ENCODE measurements at places on chromosomes 16 and 17.
A peak's percentile ranks its signal among the peaks of the same experiment; 100 is the strongest.

DNA sequence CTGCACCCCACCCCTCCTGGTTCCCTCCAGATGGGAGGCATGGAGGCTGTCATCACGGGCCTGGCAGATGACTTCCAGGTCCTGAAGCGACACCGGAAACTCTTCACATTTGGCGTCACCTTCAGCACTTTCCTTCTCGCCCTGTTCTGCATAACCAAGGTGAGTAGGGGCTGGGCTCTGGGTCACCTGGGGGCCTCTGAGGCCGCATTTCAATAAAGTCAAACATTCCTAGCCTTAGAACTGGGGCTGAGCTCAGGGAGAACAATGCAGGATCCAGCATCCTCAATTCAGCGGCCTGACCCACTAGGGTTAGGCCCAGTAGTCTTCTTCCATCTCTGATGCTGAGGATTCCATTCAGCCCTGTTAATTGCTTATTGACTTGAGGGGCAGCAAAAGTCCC lies 42.1 kb downstream of the SLC6A2 start:
- DNase-seq = no peak

- no peak for DNase-seq
Measured at GRCh38 chr17:17935321-17936271, 36.6 kb downstream of the TOM1L2 start.

- DNase-seq = no peak
Measured at GRCh38 chr17:72606656-72607055, 485.8 kb downstream of the SLC39A11 start.

- DNase-seq = no peak
Measured at GRCh38 chr16:28495098-28495793, 803 bp downstream of the APOBR start.

DNA sequence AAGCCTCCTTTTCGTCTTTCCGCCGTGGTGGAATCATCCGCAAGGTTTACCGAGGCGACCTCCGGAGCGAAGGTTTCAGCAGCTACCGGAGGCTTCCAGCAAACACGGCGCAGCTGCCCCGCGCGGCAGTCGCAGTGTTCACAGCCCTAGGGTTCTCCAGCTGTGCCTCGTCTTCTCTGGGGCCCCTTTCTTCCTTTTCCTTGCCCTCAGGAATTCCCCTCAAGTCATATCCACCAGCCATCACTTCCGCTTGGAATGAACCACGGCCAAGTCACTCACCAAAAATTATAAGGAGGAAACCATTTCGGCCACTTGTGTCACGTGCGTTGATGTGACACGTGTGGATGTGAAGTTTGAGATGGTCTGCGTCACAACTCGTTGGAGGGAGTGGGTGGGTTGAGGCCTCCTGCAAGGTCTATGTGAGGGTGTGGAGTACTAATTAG lies 636 bp upstream of the ERN1 start:
- no peak for DNase-seq

DNA sequence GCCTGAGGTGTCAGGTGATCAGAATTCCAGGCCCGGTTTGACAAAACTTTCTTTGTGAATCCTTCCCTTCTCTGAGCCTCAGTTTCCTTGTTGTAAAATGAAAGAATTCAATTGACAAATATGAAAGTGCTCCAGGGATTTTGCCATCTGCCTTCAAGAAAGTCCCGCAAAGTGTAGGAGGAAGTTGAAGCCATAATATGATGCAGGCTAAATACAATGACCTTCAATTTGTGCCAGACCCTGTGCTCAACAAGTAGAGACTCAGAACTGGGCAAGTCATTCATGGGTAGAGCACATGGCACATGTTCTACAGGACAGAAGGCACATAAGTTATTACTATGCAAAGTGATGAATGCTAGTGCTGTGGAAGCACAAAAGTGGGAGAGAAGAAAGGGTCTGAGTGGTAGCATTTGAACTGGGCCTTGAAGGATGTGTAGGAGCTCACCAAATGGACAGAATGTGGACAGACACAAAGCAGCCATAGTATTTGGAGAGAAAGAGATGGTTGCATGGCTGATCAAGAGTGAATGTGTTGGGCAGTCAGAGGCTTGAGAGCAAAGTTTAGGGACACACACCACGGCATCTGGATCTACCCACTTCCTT lies 2.4 kb upstream of the SCIMP start:
- DNase-seq = no peak

- peak; percentile 65 for DNase-seq
Measured at GRCh38 chr17:75827308-75828075, 16.7 kb downstream of the UNC13D start.

DNA sequence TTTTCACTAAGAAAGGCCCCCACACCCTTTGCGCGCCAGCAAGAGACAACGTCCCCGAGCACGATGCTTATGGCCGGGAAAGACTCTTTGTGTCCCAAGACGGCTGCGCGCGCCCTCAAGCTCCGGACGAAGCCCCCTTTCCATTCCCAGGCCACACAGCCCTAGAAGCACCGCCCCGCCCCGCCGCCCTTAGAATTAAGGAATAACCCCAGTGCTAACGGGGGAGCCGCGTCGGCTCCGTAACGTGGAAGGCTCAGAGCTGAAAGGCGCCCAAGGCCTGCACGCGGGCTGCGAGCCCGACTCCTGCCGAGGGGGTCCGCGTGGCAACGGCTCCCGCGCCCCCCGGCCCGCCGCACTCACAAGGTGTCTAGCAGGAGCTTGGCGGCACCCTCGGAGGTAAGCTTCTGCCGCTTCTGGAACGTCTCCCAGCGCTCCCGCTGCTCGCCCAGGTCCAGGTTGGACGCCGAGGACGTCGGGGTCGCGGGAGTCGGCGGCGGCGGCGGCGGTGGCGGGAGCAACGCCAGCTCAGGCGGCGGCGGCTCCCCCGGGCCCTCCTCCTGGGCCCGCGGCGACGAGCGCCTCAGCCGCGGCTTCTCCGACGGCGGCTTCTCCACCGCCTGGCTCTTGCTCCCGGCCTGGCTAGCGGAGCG lies 477 bp downstream of the CENPV start:
- DNase-seq = no peak

DNA sequence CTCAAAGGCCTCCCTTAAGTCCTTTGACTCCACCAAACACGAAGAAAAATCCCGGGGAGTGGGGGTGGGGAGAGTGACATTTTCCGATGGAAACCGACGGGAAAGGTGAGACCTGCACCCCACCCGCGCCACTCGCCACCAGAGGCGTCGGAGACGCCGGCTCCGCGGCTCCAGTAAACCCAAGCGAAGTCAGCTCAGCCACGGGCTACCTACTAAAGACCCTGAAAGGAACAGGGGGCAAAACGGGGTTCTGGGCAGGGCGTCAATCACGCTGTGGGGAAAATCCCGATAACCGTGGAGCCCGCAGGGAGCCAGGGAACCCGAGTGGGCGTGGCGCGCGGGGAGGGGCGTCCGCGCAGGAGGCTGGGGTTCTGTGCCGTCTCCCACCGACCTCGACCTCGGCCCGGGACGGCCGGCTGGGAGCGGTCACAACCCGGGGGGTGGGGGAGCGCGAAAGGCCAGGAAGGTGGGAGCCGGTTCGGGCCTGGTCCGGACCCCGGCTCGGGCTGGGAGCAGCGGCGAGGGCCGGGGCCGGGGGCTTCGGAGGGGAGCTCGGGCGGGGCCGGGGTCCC lies 565 bp downstream of the WDR45B start:
- DNase-seq = no peak

DNA sequence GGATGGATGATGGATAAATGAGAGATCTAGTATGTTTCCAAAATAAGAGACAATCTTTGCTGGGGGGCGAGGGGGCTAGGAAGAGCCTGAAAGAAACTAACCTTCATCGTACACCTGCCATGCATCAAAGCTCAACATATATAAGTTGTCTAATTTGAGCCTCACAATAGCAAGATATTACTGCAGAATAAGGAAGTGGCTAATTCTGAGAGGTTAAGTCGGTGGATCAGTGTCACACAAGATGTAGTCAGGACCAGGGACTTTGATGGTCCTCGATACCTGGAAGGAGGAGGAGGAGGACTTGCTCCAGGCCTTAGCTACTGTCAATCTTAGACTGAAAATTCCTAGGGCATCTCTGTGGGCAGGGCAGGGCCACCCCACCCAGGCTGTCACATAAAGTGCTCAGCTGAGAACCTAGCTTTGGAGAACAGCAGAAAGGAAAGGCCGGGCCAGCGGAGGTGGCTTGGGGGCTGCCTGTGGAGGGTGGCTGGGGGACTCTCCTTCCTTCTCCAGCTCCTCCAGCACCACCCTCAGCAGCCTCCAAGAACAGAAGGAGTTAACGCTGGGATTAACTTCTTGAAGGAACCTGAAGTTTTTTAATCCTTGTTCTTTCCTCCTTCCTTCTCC lies 460 bp upstream of the SLC13A2 start:
- DNase-seq = no peak

- no peak for DNase-seq
Measured at GRCh38 chr17:1714980-1715802, 5.0 kb upstream of the TLCD2 start.

GRCh38 chr17:38465391-38466345 lies 37.4 kb downstream of the ARHGAP23 start:
- no peak for DNase-seq

DNA sequence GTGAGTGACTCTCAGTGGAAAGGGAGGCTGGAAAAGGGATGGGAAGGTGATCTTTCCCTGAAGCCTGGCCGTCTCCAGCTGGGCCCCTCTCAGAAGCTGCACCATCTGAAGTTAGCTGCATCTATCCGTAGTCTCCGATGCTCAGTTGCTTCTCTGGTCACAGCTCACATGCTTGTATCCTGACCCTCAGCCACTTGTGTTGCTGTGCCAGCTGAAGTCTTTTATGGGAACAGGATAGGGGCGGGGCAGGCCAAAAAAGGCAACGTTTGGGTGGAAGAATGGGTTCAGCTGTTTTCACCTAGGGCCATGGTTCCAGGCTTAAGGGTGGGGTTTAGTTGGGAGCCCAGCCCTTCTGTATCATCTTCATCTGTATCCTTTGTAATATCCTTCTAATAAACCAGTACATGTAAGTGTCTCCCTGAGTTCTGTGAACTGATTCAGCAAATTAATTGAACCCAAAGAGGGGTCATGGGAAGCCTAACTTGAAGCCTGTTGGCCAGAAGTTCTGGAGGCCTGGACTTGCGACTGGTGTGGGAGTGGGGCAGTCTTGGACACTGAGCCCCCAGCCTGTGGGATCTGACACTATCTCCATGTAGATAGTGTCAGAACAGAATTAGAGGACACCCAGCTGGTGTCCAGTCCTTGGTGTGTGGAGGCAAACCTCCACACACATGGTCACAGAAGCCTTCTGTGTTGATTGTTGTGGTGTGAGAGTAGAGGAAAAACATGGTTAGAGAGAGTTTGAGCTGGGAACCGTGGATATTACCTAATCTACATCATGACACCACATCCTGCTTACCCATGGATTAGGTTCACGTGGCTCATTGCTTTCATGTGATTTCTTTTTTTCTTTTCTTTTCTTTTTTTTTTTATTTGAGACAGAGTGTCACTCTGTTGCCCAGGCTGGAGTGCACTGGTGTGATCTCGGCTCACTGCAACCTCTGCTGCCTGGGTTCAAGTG lies 49.3 kb upstream of the FBXO47 start:
- no peak for DNase-seq

GRCh38 chr16:66255647-66256046 lies 110.8 kb upstream of the CDH5 start:
- DNase-seq = no peak

DNA sequence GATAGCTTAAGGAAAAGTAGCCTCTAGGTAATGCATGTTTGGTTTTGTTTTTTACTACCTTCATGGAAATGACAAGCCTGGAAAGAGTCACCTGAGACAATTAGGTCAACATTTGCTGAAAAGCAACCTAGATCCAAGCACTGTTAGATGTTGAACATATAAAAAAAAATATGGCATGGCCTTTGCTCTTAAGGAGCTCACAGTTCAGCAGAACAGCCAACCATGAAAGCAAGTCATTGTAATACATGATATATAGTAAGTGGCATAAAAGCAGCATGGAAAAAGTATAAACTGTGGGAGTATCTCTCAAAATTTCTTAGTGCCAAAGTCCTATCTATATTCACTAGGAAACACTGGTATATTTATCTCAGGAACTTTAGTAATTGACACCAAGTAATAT lies 31.6 kb downstream of the CFDP1 start:
- DNase-seq = no peak

- no peak for DNase-seq
Measured at GRCh38 chr17:73972056-73972455, 231.4 kb upstream of the RPL38 start.

- DNase-seq = no peak
Measured at GRCh38 chr17:15660077-15660476, 24.0 kb downstream of the TRIM16 start.

- DNase-seq = no peak
Measured at GRCh38 chr17:78395155-78395554, 16.7 kb downstream of the PGS1 start.

DNA sequence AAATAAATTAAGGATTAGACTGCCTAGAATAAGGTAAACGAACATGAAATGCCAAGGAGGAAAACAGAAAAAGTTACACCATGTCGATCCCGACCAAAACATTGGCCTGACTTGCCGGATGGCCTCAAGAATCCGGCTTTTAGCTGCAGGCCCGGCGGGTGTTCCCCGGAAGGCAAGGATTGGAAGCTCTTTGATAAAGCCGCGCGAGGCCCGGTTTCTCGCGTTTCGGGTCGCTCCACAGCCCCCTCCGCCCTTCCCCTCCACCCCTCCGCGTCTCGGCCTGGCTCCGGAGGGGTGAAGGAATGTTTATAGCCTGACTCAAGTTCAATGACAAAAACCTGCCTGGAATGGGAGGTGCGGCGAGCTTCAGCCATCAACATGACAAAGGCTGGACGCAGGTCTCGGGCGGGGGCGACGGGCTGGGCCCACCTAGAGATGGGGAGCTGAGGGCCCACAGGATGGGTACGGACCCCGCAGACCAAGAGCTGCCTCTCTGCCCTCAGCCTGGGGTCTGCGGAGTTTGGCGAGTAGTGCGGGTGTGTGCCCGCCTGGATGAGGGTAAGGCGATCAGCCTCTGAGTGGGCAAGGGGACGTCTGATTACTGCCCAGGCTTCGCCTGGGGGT lies 2.6 kb downstream of the PRAC1 start:
- no peak for DNase-seq

- DNase-seq = peak; percentile 47
Measured at GRCh38 chr16:4663777-4664465, 29.4 kb upstream of the NUDT16L1 start.

GRCh38 chr17:27496005-27496404 lies 39.8 kb downstream of the KSR1 start:
- DNase-seq = no peak

DNA sequence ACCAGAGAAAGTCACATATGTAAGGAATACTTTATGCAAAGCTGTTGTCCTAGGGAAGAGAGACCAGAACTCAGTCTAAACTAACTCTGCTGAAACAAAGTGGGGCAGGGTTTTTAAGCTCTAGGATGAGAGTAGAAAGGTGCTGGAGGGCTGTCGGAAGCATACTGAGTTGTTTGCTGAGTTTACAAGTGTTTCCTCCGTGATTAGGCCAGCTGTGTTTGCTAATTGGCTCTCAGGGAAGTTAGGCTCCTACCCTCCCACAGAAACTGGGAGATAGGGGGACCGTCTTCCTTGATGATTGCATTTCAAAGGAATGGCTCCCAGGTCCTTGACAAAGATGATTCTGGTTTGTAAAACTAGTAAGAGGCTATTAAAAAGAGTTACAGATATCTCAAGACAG lies 24.4 kb upstream of the CRYM start:
- no peak for DNase-seq

All from putamen (tissue), 1 donor.